ENCODE measurements at places on chromosomes 12 and 14.
A peak's percentile ranks its signal among the peaks of the same experiment; 100 is the strongest.

GRCh38 chr14:77031759-77032490, 3.4 kb upstream of the IRF2BPL start:
- DNase-seq, result no peak

DNA sequence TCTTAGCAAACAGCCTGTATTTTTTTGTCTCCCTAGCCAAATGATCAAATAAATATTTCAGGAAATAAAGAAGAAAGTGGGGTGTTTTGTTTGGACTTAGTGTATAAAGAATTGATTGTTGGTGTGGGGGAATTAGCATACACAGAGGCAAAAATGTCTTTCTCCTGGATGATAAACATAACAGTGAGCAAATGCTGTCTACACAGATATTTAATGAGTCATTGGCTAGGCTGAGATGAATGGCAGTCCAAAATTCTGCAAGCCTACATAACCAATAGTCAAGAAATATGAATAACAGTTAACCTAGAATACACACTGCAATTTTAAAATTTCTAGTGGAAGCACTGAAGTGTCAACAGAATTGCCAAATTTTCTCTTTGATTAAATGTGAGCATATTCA, 35.8 kb downstream of the MYF5 start:
- no peak for DNase-seq

DNA sequence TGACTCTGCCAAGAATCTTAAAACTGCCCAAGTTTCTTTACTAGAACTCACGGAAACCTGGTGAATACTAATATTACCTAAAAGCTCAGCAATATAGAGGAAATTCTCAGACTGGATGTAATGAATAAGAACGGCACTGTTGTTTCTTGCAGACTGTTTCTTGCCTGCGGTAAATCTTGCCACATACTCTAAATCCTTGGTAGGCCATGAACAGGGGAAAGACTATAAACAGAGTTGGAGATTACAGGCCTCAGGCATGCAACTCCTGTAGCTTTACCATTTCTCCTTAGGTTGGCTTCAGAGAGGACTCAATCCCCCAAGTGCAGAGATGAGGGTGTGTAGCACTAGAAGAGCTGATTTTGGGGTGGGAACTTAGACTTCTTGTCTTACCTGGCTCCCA, 1.1 kb downstream of the ALDH6A1 start:
- DNase-seq, result no peak

DNA sequence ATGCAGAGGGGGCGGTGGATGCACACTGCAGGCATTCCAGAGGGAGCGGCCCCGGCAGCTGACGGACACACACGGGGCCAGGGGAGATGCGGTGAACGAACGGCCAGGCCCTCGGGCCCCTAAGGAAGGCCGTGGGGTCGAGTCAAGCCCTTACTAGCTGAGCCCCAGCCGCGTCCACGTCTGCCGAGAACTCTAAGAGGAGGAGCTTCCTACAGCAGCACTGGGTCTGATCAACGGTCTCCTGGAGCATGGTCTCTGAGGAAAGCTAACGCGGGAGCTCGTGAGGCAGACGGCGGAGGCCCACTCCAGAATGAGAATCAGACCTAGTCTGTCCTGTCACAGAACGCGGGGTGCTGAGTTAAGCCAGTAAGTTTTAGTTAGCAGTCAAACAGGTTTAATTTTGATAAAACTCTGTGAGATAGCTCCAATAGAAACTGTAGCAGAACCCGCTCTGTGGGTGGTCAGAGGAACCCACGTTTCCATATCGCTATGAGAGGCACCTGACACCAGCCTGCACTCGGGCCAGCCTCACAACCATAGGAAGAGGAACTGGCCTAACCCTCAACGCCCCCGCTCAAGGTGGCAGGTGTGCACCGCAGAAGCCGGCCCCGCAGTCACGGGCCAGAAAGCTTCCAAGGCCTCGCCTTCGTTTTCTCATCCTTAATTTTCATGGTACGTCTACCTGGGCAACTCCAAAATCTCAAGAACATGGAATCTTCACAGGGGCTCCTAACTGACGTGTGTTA, 55.5 kb downstream of the CDC42BPB start:
- no peak for DNase-seq

DNA sequence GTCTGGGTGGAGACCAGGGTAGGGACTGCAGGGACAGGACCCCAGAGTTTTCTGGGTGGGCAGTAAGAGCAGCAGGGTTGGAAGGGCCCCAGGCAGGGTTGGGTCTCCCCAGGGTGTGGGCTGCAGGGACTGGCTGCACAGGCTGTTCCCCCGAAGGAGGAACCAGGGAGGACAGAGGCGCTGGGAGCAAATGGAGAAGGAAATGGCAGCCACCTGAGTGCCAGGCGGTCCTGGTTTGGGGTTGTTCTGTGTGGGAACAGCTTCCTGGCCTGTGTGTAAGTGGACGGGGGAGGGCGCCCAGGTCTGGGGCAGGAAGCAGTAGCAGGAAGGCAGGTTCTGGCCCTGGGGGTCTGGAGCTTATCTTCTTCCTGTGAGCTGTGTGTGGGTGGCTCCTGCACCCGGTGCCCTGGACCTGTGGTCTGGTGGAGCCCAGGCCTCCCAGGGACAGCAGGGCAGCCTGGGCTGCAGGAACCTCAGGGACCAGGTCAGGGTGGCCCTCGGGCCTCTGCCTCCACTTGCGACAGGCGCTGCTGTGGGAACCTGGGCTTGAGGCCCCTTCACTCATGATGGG, 372.8 kb downstream of the TMEM121 start:
- no peak for DNase-seq

GRCh38 chr12:131063960-131064359, 110.3 kb downstream of the ADGRD1 start:
- no peak for DNase-seq

DNA sequence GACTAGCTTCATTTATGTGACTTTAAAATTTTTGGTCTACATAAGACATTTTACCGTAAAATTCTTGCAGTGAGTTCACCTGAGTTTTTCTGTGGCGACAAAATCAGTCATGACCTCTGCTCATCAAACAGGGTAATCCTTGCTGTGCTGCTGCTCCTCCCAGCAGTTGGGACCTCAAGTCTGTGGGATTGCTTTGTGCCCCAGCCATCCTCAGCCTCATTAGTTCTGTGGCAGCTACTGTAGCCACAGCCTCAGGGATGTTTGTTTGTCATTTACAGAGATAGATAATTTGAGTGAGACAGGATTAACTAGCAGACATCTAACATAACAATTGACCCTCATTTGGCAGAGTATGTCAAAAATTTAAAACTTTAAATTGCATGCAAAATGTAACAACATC, 357.0 kb downstream of the PCNX1 start:
- DNase-seq, result no peak

GRCh38 chr14:63277591-63278183, 41.0 kb downstream of the GPHB5 start:
- peak; percentile 62 for DNase-seq

DNA sequence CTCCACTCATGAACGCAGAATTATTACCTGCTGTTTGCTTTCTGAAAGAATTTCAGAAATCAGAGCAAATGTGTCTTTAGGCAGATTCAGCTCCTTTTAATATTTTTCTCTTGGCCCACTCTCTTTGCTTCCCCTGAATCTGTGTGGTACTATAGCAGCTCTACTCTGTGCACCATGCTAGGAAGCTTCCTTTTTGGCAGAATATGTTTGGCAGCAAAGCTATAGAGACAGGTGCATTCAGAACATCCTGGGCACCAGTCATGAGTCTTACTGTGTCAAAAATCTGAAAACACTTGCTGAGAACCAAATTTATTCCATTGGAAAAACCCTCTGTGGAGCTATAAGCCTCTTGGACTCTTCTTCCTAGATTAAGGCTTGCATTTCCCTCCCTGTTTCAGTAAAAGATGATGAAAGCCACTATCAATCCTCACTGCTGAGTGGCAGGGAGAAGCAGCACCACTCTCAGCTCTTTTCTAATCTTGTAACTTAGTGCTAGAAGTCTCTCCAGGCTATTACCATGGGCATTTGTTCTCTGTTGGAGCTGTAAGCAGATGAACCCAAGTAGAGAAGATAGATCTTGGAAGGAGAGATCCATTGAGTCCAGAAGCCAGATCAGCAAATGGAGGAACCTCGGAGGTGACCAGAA, 18.2 kb downstream of the CIPC start:
- DNase-seq, result no peak

DNA sequence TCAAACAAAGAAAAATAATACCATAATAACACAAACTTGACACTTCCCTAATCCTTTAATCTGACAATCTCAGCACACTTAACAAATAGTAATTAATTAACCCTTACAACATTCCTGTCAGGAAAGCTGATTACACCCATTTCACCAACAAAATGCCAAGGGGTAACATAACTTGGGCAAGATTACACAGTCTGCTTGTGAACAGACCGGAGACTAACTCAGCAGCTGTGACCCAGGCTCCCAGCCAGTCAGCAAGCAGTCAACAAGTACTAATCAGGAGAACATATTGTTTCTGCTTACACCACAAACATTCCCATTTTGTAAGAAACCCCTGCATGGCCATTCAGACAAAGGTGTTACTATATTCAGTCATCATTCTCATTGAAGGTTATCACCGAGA, 592.5 kb upstream of the FLRT2 start:
- no peak for DNase-seq

DNA sequence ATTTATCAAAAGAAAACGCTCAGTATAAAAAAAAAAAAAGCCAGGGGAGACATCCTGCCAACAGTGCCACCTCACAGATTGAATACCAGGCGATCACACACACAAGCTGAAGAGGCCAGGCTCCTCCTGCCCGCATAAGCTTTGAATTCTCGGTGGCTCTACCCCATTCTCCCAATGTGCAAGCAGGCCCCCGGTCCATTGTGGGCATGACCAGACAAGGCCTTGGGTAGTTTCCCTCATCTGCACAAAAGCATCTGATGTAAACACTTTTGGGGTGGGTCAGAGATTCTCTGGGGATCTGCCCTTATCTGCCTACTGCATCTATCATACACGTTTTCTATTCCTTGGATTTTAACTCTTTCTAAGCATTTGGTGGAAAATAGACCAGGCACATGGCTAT, 16.2 kb downstream of the KLRF2 start:
- no peak for DNase-seq

- DNase-seq, result peak; percentile 19
Measured at GRCh38 chr14:56176530-56176929, 58.3 kb downstream of the PELI2 start.

DNA sequence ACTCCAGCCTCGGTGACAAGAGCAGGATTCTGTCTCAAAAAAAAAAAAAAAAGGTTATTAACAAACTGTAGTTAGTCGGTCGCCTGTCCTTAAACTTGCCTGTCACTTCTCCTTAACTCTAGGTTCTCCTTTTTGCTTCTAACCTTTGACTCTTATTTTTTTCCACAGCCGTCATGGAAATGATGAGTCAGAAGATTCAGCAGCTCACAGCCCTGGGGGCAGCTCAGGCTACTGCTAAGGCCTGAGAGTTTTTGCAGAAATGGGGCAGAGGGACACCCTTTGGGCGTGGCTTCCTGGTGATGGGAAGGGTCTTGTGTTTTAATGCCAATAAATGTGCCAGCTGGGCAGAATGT, 418 bp upstream of the MYG1 start:
- no peak for DNase-seq

DNA sequence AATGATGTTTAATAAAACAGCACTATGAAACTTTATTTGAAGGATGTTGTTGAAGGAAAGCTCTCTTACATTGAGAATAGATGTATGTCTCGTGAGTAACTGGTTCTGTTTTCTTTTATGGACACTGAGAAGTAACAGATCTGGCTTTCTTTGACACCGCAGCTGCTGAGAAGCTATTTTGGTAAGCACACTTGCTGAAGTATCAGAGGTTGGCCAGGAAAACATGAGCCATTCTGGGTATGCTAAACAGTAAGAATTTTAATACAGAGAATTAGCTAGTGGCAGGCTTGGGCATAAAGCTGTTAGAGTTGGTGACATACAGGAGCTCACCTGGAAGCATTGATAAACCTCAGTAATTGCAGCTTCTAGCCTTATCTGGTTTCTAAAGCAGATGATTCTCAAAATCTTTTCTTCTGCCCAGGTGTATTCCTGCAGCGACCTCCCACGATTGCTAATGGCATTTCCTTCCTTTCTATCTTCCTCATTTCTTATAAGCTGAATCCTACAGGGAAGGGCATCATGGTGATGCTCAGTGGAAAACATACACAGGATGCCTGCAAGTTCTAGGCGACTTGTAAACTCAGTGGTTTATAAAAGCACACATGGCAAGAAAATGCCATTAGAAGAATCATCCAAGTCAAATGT, 291.6 kb upstream of the SLC16A7 start:
- no peak for DNase-seq

DNA sequence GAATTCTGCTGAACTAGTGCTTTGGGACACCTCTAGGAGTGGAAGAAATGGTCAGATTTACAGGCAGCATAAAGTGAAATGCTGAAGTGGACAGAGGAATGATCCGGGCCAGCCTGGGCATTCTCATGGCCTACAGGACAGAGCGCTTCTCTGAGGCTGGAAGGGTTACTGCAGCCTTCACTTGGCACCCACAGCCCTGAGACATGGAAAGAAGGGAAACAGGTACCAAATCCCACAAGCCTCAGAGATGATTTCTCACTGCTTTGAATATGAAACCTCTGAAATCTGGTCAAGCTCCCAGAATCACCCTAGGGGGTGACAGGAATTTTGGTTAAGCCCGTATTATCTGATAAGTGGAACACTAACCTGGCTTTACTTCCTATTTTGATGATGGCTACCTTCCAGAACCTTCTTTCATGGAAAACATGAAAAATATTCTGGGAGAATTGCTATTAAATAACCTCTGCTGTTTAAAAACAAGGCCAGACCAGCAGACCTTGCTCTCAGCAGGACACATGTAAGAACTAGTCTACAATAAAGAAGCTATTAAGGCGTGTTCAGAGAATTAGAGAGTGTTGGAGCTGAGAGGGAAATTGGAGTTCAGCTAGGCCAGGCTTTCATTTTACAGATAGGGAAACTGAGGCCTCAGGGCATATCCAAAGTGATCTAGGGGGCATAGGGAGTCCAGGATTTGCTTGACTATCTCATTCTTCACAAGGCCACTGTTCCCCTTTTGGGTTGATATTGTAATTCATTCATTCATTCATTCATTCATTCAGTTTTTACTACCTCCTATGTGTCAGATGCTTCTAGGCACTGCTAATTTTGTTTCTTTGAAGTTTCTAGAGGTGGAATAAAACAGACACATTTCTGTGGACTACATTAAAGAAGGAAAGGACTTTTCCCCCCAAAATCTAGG, 281.5 kb downstream of the ZFP36L1 start:
- no peak for DNase-seq

GRCh38 chr14:39426605-39427004, 5.6 kb downstream of the FBXO33 start:
- DNase-seq, result no peak

- no peak for DNase-seq
Measured at GRCh38 chr14:48914382-48914781, 671.8 kb downstream of the RPS29 start.

GRCh38 chr12:25017336-25017735, 68.4 kb upstream of the BCAT1 start:
- DNase-seq, result no peak

GRCh38 chr14:54251356-54251755, 145.5 kb upstream of the CDKN3 start:
- no peak for DNase-seq

GRCh38 chr12:50742776-50743175, 21.1 kb upstream of the ATF1 start:
- no peak for DNase-seq

- DNase-seq, result no peak
Measured at GRCh38 chr12:54479421-54479820, 6.0 kb upstream of the GTSF1 start.
